ENCODE measurements at places on chromosomes 12 and 14.

- no peak for DNase-seq
These were observed 17.2 kb upstream of the KCNA5 start for GRCh38 chr12:5026342-5026938.

DNA sequence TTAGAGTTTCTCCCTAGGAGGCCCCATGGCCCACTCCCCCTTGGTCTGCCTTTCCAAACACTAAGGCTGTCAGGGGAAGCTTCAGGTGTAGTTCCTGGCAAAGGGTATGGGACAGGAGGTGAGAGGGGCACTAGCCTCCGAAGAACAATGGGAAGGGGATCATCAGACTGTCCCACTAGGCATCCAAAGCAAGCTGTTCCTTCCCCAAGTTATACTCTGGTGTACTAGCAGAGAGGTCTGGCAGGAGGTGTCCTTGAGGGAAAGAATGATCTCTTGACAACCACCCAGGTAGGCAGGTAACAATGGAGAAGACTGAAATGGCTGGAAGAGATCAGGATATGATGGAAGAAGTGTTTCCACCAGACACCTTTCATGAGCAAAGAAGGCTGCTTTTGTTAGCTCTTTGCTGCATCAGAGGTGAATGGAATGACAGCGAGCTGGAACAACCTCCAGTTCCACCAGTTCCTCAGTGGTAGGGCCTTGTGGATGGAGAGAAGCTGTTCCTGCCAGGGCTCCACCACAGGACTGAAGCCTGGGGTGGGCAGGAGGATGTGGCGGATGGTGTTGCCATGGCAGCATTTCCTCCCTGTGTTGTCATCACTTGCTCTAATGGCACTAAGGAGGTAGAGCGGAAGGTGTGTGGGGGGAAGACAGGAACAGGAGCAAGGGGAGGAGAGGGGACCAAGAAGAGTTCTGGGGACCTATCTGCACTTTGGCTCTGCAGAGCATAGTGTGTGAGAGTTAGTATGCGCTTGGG lies 2.3 kb upstream of the AGAP2 start:
- DNase-seq, result no peak

- no peak for DNase-seq
These were observed 154.9 kb downstream of the PELI2 start for GRCh38 chr14:56273155-56273554.

DNA sequence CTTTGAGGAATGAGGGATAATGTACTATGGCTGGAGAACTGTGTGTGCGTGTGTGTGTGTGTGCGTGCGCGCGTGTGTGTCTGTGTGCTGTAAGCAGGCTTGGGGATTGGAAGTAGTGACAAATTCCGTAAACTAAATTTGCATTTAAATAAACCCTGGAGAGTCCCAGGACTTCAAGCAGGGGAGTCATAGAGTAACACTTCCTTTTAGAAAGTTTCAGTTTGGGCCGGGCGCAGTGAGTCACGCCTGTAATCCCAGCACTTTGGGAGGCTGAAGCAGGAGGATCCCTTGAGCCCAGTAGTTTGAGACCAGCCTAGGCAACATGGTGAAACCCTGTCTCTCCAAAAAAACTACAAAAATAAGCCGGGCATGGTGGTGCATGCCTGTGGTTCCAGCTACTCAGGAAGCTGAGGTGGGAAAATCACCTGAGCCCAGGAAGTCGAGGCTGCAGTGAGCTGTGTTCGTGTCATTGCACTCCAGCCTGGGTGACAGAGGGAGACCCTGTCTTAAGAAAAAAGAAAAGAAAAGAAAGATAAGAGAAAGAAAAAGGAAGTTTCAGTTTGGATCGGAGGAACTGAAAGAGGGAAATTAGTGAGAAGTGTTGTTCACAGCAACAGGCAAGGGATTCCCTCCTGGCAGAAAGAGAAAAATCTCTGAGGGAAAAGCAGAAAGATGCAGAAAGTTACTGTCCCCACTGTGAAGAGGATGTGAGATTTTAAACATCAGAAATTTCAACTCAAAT lies 222.7 kb upstream of the SOX5 start:
- DNase-seq, result no peak

- no peak for DNase-seq
These were observed 15.2 kb upstream of the HECTD1 start for GRCh38 chr14:31222834-31223233.

DNA sequence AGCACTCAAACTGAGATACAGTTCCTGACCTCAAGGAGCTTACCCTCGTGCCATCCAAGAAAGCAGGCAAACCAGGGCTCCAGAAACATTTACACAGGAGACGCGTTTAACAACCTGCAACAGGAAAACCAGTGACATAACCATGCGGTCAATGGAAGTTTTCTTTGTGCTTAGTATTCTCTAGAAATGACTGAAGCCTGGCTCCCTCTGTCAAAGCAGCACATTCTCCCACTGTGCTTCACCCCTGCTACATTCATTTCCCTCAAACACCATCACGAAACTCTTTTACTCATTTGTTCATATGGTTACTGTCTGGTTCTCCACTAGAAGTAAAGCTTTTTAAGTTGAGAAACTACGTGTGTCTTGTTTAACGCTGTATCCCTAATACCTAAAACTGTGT lies 161.3 kb upstream of the CCND2 start:
- DNase-seq, result no peak

DNA sequence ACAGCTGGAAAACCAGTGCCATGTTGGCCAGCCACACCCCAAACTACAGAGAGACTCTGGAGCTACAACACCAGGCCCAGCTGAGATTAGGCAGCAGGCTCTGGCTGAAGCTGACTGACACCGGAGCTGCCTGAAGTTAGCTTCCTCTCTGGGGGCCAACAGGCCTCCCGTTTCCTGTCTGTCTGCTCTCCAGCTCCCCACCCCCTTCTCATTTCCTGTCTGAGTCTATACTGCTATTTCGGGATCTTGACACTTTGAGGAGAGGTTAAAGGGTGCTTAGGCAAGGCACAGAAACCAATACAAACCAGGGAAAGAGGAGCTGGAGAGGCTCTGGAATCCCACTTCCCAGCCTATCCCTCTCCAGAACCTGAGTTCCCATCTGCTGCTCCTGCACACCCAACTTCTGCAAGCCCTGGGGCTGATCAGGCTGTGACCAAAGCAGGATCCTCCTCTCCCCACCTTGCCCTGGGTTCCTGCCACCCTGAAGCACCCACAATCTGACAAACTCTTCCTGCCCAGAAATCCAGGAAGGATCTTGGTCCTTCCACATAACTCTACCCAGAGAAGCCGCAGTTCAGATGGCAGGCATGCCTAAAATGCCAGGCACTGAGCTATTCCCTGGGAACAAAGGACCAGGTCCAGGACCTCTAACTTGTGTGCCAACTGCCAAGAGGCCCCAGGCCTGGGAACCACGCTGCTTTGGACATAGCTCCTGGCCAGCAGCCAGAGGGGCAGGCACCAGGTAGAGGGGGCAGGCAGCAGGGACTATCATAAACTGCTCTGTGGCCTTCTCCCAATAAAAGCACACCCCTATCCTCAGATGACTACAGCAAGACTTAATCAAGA lies 39.9 kb downstream of the PRPF40B start:
- DNase-seq, result peak; percentile 75

GRCh38 chr12:124491310-124491709 lies 76.1 kb downstream of the NCOR2 start:
- DNase-seq, result no peak

DNA sequence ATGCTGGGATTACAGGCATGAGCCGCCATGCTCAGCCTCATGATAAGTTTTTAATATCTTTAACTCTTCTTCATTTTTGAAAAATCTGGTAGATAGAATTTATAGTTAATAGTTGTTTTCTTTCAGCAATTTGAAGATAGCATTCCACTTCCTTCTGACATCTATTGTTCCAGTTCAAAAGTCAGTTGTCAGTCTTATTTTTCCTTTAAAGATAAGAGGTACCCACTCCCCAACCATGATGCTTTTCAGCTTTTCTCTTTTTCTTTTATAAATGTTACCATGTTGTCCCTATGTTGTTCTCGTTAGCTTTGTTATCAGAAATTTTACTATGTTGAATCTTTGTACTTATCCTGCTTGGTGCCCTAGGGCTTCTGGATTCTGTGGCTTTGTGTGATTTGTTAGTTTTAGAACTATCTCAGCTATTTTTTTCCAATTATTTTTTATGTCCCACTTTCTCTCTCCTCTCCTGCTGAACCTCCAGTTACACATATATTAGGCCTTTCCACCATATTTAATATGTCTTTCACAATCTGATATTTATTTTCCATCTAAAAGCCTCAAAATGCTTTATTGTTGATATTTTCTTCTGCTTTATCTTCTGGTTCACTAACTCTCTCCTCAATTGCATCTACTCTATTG lies 181.6 kb upstream of the FOXN3 start:
- peak; percentile 5 for DNase-seq

DNA sequence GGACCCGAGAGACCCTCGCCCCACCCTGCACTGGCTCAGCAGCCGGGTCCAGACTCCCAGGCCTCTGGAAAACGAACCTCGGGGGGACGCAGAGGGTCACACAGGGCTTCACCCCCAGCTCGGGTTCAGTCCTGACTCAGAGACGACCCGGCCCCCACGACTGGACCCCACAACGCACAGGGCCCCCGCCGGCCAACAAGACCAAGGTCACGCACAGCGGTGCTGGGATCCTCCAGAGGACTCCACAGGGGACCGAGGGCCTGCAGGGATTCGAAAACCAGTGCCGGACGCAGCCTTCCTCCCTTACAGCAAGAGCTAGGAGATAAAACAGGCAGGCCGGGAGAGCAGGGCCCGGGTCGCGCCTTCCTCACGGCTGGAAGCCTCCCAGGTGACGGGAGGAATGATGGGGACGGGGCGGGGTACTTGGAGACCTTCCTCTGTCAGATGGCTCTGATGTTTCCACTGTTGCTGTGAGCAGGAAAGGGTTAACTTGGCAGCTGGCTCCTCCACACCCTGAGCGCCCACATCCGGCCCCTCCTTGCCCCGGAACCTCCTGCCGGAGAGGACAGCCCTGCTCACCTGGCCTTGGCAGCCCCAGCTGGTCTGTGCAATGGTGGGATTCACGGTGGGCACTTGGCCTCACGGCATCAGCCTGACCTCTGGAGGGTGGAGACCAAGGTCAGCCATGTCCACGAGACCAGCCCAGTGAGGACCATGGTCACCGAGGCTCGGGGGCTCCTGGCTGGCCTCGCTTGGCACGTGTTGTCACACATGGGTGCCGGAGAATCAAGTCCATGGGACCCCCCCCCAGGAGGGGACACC lies 46.2 kb downstream of the GALNT9 start:
- DNase-seq, result no peak

DNA sequence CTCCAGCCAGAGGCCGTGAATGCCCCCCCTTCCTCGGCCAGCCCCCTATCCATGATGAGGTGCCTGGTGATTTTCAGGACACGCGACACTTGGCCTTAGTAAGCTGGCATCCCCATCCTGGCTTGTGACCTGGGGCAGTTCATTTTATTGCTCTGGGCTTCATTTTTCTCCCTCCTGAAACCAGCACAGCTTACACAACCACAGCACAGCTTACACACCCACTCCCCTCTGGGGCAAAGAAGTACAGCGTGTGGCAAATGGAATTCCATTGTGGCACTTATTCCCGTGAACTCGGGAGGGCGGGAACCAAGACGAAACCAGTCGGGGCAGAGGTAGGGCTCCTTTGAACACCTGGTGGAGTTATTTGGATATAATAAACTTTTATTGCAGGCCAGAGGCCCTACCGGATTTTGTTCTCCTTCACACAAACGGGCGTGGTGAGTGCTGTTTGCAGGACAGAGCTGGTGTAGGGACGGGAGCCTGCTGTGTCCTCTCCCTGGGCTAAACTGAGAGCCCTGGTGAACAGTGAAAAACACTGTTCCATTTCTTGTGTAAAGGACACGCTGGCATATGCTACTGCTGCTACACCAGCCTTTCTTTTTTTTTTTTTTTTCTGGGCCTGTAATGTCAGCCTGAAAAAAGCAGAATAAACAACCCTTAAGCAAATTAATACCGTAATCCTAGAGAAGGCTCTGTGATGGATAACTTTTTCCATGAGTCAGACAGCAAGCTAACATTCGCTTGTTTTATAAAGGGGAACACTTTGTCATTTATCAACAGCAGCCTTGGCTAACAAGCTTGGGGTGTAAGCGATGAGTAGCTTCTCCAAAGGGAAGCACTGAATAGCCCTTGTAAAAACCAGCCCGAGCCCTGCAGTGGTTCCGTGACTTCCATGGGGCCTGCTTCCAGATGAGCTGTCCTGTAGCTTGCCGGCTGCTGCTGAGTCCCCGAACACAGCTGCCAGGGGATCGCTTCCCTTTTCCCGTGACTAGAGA lies 29.3 kb downstream of the CD9 start:
- peak; percentile 85 for DNase-seq

DNA sequence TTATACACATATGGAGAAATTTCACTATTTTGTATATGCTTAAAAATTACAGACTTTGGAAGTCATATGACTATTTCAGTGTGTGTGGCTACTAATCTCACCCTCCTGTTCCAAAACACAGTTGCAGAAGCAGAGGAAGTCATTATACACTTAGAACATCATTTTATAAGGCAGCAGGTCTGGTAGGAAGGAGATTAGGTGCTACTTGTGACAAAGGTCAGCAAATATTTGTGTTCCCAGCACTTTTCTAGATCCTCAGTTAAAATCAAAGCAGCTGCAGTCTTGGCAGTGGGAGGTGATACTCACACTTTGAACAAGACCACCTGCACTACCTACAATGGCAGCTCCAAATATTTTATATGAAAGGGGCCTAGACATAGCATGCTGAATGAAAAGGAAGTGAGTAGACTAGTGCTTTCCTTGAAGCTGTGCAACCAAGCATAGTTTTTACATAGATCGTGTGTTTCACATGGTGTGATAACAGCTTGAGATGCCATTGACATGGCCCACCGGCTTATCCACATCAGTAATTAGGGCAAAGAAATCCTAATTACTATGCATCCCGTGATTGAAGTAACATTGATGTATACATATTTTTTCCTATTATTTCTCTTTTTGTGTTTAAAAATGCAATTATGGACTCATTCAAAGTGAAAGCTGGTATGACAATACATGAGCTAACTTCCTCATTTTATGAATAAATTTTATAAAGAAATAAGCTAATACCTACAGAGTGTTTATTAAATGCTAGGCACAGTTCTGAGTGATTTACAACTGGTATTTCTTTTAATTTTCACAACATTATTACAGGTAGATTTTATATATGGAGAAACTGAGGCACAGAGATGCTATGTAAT lies 5.3 kb downstream of the GYS2 start:
- DNase-seq, result no peak

GRCh38 chr12:76586764-76587395 lies 27.3 kb upstream of the OSBPL8 start:
- DNase-seq, result peak; percentile 48

DNA sequence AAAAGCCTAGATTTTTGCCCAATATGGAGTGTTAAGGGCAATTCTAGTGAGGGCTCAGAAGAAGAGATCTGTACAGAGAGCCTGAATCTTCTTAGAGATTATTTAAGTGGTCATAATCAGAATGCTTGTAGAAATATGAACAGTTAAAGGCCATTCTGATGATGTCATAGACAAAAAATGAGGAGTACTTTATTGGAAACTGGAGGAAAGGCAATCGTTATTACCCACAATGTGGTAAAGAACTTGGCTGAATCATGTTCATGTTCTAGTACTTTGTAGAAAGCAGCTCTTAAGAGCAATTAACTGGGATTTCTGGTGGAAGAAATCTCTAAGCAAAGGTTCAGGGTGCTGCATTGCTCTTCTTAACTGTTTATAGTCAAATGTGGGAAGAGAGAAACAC lies 36.4 kb upstream of the SYT10 start:
- peak; percentile 17 for DNase-seq
